ENCODE measurements at places on chromosomes 11 and 22.

- no peak for DNase-seq
These were observed 39.0 kb upstream of the SUSD2 start for GRCh38 chr22:24142241-24142640.

GRCh38 chr11:116782728-116783127, 5.1 kb downstream of the ZPR1 start:
- DNase-seq: no peak

DNA sequence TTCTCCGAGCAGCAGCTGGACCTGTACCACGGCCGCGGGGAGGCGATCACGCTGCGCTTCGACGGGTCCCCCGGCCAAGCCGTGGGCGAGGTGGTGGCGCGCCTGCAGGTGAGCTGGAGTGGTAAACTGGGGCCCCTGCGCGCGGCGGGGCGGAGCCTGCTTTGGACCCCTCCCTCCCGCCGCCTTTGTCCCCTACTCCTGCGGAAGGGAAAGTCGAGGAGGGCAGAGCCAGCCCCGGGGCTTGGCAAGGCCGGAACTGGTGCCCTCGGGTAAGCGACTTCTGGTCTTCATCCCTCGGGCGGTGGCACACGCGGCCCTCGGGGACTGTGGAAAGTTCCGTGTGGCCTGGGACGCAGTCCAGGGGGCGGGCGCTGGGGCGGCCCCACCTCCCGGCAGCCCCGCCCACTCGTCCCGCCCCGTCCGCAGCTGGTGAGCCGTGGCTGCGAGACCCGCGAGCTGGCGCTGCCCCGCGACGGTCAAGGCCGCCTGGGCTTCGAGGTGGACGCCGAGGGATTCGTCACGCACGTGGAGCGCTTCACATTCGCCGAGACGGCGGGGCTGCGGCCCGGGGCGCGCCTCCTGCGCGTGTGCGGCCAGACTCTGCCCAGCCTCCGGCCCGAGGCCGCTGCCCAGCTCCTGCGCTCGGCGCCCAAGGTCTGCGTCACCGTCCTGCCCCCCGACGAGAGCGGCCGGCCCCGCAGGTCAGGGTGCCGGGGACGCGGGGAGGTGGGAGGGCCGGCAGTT, 9.2 kb downstream of the SIPA1 start:
- DNase-seq: no peak

DNA sequence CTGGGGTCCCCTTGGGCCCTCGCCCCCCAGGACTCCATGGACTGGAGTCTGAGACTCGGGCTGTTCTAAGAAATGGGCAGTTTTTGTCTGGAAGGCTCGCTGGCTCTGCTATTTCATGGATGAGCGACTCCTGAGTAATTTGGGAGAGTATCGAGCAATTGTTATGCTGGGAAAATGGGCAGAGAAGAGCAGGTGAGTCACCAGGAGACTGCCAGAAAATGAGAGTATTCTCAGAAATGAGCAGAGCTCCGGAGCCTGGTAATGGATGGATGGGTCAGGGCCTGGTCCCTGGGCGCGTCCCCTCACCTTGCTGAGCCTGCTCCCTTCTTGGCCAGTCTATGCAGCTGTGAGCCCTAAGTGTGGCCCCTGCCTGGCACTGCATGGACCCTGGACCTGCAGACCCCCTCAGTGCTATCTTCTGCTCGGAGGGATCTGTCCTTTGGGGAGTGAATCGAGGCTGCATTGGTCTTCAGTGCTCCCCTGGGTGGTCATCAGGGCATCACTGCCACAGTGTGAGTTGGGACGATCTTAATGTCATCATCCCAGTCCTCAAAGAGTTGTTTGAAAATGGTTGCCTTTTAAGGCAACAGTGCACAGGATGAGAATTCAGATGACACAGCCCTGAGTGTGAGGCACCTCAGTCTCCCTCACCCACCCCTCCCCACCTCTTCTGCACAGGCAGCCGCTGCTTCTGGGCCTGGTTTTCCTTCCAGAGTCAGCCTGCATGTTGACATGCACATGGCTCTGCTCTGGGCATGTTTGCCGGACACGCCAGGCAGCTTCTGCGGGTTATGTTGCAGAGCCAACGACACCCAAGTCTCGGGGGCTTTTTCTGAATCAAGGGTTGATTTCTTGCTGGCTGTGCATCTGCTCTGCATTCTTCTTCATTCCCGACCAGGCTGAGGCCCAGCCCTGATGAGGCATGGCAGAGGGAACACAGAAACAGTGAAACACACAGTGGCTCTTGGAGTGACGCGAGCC, 519.0 kb downstream of the TBC1D22A start:
- DNase-seq: no peak

GRCh38 chr11:70368961-70369360, 29.4 kb upstream of the CTTN start:
- DNase-seq: no peak

DNA sequence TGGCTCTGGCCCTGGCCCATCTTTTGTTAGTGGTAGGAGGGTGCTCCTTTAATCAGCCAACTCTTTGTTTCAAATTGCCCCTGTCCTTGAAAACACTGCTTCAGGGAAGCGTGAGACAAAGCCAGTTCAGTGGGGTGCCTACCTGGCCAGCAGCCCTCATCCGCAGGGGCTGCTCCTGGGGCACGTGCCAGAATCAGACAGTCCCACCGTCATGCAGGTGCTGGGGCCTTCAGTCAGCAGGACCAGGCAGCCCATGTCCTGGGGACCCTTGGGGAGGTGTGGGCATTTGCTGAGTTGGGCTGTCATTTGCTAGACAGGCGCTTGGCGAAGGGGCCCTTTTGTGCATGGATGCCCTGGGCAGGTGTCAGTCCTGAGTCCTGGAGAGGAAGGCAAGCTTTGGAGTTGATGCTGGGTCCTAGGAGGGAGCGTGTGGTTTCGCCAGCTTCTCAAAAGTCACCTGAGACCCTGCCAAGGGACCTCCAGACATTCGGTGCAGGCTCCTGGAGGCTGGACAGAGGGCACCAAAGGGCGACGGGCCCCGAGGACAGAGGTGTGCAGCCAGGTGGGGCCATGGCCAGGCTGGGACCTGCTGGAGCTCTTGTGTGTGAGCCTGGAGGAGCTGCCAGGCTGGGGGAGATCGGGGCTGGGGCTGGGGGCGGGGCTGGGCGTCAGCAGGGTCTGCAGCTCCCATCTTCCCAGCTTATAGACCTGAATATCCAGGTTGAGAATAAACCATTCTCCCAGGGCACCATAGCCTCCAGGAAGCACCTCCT, 15.0 kb upstream of the RTN4R start:
- no peak for DNase-seq

GRCh38 chr22:20588092-20588842, 80.9 kb downstream of the MED15 start:
- no peak for DNase-seq

DNA sequence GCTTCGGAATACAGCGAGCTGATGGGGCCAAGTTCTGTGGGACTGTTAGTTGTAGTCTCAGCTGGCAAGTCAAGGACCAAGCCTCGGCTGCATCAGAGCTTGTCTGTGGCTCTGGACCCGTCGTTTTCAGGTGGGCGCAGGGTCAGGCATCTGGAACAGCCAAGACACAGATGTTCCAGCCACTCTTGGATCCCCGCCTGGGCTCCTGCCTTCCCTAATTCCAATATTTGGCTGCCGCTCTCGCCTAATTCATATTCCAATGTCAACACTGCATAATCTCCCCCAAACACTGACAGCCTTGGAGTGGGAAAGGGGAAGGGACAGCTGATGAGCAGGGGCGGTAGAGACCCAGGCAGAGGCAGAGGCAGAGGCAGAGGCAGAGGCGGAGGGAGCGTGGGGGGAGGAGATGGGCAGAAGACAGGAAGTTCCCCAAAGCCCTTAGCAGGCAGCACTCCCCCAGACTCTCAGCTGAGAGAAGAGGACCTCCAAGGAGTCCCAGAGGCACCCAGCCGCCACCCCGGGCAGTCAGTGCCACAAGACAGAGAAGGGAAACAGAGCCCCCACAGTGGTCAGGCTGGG, 49.6 kb upstream of the SLC35C1 start:
- no peak for DNase-seq

GRCh38 chr11:134978388-134979088, 566.5 kb upstream of the B3GAT1 start:
- no peak for DNase-seq

DNA sequence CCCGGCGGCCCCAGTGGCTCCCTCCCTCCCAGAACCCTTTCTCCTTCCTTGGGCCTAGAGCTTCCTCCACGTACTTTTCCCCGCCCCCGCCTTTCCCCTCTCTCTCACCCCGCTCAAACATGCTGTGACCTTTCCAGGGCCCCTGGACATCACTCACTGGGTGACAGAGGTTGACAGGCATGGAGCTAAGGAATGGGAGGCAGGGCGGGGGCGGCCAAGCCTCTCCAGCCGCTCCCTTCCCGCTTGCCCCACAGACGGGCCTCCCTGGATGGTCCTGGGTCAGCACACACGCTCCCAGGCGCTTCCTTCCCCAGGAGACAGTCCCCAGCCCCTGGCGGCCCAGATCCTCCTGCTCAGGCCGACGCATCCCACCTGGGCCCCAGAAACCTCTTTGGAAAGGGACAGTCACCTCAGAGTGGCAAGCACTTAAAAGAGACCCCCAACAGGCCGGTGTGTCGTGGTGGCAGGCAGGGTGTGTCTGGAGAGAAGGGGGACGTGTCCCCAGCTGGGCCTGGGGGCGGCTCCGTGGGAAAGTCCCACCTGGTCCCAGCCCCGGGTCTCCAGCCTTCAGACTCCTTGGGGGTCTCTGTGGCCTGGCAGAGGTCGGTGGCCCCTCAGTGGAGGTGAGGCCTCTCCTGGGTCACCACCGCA, 8.8 kb downstream of the H19 start:
- no peak for DNase-seq

DNA sequence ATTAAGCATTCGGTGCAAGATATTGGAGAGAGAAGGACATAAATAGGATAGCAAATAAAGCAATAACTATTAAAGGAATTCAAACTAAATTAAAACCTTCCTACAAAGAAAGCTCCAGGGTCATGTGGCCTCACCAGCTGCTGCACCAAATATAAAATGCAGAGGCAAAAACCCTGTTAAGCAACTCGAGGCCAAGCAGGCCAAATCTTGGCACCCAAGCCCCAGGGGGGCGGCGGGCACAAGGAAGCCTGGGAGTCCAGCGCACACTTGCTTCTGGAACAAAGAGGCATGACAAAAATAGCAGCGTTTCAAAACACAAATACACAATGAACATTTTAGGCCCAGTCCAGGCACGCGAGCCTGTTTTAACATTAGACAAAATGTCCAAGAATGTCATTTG, 20.8 kb downstream of the KRTAP5-6 start:
- no peak for DNase-seq

- no peak for DNase-seq
These were observed 76.0 kb downstream of the TRIM29 start for GRCh38 chr11:120061761-120062560.

DNA sequence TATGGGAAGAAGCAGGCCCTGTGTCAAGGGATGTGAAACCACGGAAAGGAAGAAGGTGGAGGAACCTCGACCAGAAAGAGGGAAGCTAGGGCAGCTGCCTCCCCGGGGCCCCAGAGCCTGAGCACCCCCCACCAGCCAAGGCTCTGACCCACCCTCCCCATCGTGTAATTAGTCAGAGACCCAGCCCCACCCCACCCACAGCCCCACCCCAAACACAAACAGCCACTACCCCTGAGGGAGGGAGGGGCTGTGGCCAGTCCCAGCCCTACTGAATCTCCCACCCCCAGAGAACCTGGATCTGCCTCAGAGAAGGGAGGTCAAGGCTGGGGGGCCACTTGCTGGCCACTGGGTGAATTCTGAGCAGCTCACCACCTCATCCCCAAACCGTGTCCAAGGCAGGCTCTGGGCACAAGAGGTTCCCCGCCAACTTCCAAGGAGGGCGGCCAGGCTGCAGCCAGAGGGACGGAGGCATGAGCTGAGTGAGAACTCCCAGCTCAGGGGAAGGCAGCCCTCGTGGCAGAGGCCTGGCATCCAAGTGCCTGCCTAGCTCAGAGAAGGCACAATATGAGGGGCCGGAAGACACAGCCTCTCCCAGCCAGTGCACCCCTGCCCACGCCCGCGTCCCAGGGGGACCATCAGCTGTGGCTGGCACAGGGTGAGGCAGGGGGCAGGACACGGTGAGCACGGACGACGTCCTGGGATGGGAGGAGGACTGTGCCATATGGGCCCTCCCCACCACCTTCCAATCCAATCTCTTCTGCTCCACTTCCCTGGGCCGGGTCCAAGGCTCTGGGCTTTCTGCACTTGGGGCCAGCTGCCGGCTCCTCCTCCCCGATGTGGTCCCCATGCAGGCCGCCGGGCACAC, 2.7 kb downstream of the PLXNB2 start:
- no peak for DNase-seq

DNA sequence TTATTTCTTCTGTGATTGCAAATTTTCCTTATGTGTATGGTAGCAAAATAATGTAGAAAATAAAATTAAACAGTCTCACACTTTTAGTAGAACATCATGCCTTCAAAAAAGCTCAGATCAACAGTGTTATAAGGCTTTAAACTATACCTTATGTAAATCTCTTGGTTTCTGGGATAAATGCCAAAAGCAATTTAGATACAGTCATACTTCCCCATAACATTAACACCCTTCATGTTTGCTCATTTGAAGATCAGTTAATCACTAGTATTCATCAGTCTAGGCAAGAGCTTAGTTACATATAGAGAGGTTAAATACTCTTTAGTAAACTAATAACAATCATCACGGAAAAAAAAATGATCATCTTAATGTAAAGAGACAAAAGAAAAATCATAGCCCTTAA, 421.8 kb upstream of the ANO3 start:
- no peak for DNase-seq

DNA sequence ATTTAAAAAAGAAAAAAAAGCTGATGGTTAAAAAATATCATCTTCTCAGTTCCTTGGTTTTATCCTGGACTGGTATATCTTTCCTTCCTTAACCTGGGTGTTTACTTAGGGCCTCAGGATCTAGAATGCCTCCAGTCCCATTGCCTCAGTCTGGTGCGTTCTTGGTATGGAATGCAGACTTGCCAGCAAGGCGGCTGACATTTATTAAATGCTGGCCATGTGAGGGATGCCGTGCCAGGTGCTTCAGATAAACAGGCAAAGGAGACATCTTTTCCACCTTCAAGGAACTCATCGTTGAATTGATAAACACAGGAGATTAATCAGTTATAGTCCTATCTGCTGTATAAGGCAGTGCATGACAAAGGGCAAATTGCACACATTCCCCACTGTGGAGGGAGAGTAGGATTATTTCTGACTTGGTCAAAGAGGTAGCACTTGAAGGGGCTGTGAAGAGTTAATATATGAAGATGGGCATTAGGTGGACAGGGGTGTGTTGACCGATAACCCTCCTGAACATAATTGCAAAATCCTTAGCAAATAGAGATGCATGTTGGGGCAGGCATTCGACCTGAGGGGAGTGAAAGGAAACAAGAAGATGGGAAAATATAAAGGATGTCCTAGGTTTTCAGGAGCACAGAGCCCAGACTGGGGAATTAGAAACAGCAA, 54.4 kb downstream of the ALX4 start:
- no peak for DNase-seq

- no peak for DNase-seq
These were observed 207.0 kb downstream of the TBC1D22A start for GRCh38 chr22:46969491-46969890.

- peak; percentile 22 for DNase-seq
These were observed 34.2 kb downstream of the IL18 start for GRCh38 chr11:112129656-112130055.
